ENCODE measurements at places on chromosomes 16 and 17.

GRCh38 chr16:52709306-52709705 lies 162.4 kb upstream of the TOX3 start:
- no peak for DNase-seq

DNA sequence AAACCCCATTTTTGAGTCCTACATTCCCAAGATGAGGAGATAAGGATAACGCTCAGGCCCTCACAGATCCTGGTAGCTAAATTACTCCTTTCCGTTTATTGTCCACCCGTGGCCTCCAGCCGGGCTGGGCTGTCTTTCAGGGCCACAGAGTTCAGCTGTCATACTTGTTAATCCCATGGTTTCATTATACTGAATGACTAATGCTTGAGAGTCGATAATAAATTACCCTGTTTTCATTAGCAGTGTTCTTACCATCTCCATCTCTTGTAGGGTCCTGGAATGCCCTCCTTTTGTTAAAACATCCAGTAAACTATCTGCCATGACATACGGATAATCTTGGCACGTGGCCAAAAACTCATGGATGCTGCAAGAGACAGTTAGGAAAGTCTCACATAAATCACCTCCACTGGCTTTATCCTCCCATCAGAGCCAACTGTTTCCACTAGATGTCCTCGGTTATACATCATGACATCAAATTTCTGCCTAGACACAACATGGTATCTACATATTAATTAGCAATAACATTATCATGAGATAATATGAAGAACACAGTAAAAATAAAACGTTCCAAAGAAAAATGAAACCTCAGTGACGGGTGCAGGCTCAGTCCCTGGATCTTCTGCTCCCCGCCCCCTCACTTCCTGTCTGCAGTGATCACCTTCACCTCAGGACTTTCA lies 45.3 kb downstream of the BRD7 start:
- peak; percentile 24 for DNase-seq

- no peak for DNase-seq
Observed at GRCh38 chr17:9192010-9192409, 170.7 kb downstream of the NTN1 start.

DNA sequence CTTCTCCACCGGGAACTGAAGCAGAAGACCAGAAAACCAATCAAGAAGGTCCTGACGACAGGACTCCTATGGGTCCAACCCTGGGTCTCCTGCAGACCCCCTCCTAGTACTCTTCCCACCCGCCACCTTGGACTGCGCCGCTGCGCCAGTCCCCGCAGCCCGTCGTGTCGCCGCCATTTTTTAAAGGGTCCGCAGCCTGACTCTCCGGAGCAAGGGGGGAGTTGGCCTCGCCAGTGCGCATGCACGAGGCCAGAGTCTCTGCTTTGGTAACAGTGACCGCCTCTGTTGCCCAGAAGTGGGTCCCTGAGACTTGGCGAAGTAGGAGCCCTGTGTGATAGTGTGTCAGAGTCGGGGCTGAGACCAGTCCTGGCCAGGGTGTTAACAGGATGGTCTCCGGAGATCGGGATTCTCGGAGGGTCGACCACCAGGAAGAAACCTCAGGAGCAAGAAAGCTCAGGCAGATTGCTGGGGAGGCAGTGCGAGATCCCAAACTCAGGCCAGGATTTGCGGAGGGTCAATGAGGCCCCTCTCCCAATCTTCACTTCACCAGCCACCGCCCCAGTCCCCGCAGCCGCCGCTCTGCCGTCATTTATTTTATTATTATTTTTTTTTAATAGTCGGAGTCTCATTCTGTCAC lies 612.5 kb downstream of the KCNJ18 start:
- DNase-seq = no peak

DNA sequence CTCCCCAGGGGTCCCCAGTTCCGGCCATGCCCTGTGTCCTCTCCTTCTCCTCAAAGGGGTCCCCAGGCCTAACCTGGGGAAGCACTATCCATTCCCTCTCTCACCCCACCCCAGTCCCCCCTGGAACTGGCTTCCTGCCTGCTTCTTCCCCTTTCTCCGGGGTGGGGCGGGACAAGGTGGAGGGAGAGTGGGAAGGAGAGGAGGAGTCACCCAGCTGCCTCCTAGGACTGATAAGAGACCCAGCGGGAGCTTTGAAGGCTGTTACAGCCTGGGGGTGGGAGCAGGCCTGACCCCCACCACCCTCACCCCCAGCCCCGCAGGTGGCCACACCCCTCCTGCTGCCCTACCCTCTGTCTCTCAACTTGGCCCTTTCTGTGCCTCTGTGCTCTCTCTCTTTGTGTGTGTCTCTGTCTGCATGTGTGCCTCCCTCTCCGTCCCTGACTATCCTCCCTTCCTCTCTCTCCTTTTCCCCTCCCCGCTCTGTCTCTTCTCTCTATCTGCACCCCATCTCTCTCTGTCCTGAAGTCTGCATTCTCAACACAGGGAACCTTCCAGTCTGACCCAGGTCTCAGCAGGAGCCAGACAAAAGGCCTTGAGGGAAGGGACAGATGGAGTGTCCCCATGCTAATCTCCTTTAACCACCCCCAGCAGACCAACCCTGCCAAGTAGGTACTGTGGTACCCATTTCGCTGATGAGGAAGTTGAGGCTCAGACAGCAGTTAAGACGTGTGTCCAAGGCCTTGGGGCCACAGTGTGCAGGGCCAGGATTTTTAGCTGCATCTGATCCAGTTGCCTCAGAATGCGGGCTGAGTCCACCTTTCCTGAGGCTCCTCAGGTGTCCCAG lies 66.1 kb downstream of the RAB11FIP4 start:
- no peak for DNase-seq

DNA sequence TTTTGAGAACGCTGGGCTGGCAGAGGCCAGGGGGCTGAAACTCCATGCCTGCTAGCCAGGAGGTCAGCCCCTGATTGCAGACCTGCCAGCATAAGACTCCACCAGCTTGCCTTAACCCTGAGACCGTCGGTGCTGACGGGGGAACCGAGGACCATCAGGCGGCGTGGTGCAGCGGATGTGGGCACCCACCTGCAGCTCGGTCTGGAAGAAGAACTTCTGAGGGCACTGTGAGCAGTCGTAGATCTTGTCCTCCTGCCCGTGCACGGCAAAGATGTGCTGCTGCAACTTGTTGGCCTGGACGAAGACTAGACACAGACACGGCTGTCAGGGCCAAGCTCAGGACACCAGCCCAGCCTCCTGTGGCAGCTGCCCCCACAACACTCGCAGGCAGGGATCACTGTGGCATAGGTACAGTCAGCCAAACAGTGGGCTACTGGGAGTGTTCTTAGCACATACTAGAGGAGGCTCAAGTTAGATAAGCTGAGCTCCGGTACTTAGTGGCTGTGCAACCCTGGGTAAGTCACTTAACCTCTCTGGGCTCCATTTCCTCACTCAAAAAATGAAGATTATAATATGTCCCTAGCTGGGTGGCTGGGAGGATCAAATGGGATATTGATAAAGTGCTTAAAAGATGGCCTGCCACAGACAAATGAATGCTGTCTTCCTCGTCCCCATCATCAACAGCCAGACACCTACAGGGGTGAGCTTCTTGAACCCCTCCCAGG lies 150.0 kb downstream of the C16orf78 start:
- no peak for DNase-seq

- peak; percentile 72 for DNase-seq
Observed at GRCh38 chr17:30378241-30378824, 394 bp upstream of the CPD start.

- DNase-seq = no peak
Observed at GRCh38 chr16:27220991-27221390, 17.7 kb downstream of the KDM8 start.

GRCh38 chr16:48546774-48547173 lies 63.2 kb downstream of the N4BP1 start:
- peak; percentile 76 for DNase-seq

DNA sequence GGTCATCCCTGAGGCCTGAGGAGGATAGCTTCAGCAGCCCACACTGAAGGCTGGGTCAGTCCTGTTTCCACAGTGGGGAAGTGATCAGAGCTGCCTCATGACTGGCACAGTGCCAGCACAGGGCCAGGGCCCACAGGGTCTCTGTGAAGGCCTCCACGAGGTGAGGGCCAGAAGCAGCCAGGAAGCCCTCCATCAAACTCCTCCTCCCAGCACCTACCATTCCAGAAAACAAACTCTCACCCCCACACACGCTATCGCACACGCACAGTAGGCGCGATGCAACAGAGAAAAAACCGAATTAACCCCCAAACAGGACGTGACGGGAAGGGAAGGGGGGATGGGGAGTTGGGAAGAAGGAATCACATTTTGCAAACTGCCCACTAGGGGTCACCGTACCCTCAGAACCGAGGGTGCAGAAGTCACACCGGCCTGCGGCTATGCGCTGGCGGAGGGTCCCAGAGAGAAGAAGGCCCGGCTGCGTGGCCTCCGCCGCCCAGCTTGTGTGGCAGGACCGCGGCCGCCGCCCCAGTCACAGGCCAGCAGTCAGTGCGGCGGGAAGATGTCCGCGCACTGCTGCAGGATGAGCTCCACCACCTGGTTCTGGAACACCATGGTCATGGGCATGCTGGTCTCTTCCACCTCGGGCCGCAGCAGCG lies 37.6 kb downstream of the ARHGAP27 start:
- peak; percentile 80 for DNase-seq

GRCh38 chr17:41516830-41517283 lies 1.8 kb downstream of the KRT15 start:
- DNase-seq = peak; percentile 14

DNA sequence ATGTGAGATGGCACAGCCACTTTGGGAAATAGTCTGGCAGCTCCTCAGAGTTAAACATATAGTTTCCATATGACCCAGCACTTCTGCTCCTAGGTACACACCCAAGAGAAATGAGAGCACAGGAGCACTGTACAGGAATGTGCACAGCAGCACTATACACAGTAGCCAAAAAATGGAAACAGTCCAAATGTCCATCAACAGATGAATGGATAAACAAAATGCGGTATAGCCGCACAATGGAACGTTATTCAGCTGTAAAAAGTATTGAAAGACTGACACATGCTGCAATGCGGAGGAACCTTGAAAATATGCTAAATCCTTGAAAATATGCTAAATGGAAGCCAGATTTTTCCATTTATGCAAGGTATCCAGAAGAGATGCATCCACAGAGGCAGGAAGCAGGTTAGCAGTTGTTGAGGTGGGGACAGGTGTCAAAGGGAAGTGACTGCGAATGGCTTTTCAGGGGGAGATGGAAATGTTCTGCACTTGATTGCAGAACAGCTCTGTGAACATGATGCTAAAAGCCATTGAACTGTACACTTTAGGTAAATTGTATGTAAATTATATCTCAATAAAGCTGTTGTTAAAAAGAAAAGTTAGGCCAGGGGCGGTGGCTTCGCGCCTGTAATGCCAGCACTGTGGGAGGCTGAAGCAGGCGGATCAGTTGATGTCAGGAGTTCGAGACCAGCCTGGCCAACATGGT lies 80.7 kb downstream of the MPRIP start:
- DNase-seq = no peak

- DNase-seq = no peak
Observed at GRCh38 chr16:53056392-53056881, 1.6 kb downstream of the CHD9 start.

DNA sequence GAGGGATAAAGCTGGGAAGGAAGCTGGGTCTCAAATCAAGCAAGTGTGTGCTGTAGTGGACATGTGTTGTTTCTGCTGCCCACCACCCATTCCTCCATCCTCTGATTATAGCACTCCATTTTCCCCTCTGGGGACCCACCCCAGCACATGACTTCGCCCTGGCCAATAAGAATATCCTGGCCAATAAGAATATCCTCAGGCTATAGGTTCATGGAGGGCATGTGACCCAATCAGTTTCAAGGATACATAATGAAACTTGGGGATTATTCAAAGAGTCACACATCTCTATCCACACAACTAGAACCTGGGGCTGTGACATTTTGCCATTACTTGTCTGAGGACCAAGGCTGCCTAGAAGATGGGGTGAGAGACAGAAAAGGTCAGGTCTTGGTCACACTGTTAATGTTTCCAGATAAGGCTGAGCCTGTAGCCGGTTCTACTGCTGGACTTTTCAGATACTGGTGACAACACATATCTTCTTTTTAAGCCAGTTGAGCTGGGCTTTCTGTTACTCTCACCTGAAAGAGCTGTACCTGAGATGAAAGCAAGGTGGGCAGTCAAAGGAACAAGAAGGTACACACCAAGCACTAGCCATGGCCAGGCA lies 33.7 kb downstream of the MYO18A start:
- no peak for DNase-seq

DNA sequence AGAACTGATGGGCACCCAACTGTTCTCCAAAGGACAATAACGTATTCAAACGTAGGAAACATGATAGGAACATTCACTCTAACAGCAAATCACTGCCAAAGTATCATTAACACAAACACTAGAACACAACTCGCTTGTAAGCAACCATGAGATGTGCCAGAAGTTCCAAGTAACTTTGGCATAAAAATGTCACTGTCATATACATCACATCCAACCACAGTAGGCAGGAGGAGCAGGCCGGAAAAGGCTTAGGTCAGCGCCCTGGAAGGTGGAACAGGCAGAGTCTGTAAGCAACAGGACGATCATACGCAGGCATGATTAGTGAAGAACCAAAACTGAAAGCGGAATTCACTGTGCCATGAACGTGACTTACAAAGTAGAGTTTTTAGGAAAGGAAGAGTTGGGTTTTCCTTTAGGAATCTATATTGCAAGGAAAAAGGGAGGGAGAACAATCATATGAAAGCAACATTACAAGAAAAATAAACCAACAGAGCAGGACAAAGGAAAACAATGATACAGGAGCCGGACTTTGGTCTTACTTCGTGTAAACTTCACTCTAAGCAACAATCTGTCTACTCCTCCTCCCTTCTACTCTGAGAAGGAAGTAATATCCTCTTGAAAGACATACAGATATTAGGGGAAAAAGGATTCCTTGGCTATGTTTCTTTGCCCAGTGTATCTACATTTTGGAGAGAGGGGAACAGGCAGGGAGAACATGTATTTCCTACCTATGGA lies 52.3 kb downstream of the YWHAE start:
- no peak for DNase-seq

DNA sequence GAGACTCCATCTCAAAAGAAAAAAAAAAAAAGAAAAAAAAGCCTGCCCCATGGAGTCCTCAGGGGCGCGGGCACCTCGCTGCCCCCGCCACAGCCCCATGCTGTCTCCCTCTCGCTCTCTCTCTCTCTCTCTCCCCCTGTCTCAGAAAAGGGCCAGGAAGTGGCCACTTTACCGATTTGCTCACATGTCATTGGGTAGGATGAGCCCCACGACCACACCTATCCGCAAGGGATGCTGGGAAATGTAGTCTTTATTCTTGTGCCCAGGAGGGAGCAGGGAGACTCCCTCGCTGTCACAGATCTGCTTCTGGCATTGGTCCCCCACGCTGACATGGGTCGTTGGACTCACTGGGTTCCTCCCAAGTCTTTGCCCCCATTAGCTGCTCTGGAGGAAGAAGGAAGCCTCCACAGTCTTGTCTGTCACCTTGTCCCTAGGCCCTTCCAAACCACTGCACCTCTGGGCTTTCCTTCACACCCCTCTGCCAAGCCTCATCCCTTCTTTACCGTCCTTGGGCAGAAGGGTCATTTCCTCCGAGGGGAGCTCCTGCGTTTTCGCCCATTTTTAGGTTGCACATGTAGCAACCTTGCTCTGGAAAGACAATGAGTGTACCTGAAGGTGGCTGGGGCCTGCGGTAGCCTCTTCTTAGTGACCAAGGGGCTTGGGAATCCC lies 6.9 kb upstream of the GJD3 start:
- no peak for DNase-seq
